A549 treated with RU486 at 1 μM for 4 hours (cell line): ENCODE measurements at places on chromosomes 13 and 19. TPM values are rescaled to one million over a fixed set of nuclear protein-coding genes. Genes with fewer than 3 reads are reported as not detected.

C3 gene
- total RNA-seq = 34.0 to 64.4 TPM (median 45.2 TPM) in 5 replicates

ZNF763 gene
- total RNA-seq = not detected in 5 replicates

ZNF565 gene
- 3.7 to 4.9 TPM (median 4.2 TPM) in 5 replicates for total RNA-seq

PDX1 gene
- 0.06 to 0.13 TPM (median 0.12 TPM) in 4 of 5 replicates, not detected in the other for total RNA-seq
